A549 (cell line): ENCODE measurements at places on chromosomes 5 and 9.

- DNase-seq: no peak
Observed at GRCh38 chr9:109743696-109744095, 36.3 kb upstream of the PALM2AKAP2 start.

DNA sequence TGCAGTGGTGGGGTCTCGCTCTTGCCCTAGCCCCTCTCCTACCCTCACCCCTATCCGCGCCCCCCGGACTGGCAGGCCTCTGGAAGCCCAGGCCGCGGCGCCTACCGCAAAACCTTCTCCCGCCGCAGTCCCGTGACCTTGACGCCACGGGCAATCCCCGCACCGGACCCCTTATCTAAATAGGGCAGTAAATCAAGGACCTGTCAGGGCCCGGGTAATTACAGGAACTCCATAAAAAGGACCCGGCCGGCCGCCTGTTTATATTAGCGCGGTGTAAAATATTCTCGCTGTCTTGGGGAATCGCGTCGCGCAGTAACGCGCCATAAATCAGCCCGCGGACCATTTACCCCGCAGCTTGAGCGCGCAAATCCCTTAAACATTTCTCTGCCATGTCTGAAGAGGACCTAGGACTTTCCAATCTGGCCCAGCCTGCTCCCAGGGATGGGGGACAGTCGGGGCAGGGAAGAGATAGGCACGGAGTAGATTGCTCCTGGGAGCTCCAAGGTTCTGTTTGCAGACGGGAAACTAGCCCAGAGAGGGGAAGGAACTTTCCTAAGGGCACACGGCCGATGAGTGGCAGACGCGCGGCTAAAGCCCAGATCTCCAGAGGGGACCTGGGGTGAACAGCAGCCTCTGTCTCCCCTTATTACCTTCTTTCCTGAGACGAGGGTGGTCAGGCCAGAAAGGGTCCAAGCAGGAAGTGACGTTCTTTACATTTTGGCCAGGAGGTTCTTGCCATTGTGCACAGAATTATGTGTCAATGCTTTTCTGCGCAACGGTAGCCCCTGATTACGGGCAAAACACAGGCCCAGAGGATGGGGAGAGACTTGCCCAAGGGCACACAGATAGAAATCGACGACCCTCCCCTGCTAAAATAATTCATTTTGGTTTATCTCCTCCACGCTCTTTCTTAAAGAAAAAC, 4.8 kb upstream of the HAND1 start:
- DNase-seq: no peak

- no peak for DNase-seq
Observed at GRCh38 chr5:119551819-119552218, 77.5 kb upstream of the FAM170A start.

GRCh38 chr5:62369039-62369438, 34.7 kb downstream of the DIMT1 start:
- no peak for DNase-seq

GRCh38 chr9:135392511-135392910, 87.1 kb upstream of the PPP1R26 start:
- DNase-seq: no peak

DNA sequence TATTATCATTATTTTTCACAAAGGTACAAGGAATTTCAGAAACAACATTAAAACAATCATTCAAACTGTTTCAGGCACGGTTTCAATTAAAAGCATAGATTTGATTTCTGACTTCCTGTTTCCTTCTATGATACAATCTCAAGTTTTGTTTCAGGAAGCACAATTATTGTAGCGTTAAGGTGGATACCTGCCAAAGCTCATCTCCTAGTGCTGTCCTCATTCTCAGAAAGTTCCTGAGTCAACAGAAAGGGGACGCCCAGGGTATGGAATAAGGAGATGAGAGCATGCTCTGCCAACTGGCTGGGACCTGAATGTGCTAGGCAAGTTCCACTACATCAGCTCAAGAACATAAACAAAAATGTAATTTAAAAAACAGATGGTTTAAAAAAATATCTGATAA, 2.0 kb upstream of the TRIM14 start:
- peak; percentile 38 for DNase-seq

- peak; percentile 13 for DNase-seq
Observed at GRCh38 chr5:136133922-136134379, 1.3 kb downstream of the SMAD5 start.

DNA sequence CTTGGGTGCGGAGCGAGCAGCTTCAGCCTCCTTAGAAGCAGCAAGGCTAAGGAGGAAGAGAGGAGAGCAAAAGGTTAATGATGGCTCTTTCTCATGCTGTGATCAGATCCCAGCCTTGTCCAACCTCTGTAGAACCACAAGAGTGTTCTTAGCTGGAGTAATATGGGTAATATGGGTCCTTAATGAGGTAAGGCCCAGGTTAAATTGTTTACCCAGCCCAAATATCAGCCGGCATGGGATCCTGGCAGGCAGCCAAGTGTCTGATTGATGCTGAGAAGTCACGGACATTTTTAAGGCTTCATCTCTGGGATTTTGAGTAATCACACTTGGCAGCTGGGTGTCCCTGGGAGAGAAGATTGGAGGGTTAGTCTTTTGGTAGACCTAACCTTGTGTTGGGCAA, 32.3 kb downstream of the GLRA1 start:
- no peak for DNase-seq

- peak; percentile 54 for DNase-seq
Observed at GRCh38 chr9:13268469-13268868, 11.0 kb downstream of the MPDZ start.

- DNase-seq: no peak
Observed at GRCh38 chr5:72604111-72604797, 97.0 kb upstream of the ZNF366 start.

GRCh38 chr9:126534431-126535186, 79.1 kb upstream of the LMX1B start:
- no peak for DNase-seq

GRCh38 chr9:121302341-121302740, 34.4 kb downstream of the GSN start:
- no peak for DNase-seq

DNA sequence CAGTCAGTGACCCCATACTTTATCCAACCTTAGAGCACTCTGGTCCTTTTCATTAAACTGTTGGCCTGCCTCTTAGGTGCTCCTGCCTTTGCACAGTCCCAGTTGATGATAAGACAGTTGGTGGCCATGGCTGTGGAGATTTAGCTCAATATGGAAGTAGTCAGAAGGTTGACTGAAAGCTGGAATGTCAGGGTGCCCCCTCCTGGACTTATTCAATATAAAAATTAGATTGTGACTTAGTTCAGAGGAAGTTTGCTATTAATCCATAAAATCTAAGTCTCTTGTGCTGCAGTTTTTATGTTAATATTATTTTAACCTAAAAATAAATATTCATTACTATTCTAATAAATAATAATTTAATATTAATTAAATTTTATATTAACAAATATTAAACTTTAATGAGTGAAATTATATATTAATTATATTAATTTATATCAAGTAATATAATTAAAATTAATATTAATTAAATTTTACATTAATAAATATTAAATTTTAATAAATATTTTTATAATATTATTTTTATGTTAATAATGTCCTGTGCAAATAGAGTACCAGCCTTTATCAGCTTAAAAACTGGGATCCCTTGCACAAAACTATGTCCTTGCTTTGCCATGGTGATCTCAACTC, 77.7 kb upstream of the ADAMTSL1 start:
- no peak for DNase-seq

- no peak for DNase-seq
Observed at GRCh38 chr9:17509151-17509550, 69.7 kb upstream of the SH3GL2 start.

DNA sequence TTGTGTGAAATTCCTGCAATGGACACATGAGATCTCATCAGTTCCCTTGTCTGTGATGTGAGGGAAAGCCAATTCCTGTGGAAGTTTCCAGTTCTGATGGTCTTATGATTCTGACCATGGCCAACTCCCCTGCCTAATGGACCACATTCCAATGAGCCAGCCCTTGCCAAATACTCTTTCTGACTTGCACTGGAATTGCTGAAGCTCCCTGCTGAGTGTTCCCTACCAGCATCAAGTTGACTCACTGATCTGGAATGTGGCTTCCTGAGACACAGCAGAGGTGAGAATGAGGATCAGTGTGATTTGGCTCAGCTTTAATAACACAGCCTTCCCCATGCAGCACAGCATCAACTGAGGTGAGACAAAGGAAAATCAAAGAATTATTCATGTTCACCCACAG, 427.8 kb downstream of the KDM4C start:
- peak; percentile 83 for DNase-seq

- no peak for DNase-seq
Observed at GRCh38 chr5:156474251-156474650, 147.3 kb downstream of the SGCD start.

DNA sequence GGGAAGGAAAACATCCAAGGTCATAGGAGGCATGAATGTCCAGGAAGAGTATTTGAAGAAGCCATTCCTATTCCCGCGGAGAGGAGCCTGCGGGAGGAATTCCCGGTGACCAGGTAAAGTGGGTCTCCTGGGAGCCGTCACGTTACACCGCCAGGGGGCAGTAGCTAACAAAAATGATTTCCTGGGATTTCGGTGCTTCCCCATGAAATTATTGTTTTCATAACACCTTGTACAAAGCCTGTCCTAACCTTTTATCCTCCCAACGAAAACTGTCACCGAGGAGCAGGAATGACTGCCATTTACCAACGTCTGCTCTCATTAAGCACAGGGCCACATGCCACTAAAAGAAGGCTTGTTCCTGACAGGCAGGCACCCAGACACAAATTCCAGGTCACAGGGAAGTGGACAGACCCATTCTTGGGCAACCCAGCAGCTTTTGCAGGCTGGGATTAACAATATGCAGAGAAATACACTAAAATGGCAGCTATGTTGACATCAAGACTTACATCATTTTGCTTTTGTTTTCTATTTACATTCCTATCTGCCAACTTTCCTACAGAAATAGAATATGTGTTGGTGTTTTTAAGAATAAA, 41.2 kb upstream of the CTSL start:
- DNase-seq: peak; percentile 44

- DNase-seq: no peak
Observed at GRCh38 chr5:75380099-75380498, 43.1 kb downstream of the HMGCR start.

GRCh38 chr9:115628426-115628825, 510.5 kb upstream of the TNC start:
- no peak for DNase-seq

DNA sequence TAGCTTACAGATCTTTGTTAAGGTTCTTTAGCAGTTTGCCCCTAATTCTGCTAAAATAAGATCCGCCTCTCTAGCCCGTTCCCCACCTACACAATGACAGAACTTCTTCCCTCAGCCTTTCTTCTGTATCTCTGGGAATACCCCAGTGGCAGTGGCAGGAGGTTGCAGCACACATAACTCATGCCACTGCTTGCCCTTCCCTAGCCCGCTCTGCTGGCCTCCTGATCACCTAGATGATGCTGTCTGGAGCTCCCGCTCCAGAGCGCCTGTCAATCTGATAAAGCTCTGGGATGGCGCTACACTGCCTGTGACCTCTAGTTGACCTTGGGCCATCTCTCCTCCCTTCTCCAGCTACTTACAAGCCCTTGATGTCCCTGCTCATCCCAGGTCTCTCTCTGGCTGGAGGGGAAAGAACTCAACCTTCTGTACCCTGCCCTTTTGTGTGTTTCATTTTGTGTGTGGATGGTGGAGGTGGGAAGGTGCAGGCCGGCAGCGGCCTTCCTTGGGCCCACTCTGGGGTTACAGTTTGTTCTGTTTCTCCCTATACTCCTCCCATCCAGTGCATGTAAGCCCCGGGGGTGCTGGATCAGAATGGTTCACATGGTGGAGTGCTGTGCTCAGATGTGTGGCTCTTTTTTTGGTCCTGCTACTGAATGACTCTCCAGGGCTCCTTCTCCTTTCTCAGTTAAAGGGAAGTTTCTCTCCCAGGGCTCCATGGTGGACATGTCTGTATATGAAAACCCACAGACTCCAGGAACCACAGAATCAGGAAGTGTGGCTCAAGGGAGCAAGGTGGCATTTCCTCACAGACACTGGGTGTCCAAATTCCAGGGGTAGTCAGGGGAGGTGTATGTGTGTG, 29.1 kb downstream of the MTX3 start:
- DNase-seq: no peak

DNA sequence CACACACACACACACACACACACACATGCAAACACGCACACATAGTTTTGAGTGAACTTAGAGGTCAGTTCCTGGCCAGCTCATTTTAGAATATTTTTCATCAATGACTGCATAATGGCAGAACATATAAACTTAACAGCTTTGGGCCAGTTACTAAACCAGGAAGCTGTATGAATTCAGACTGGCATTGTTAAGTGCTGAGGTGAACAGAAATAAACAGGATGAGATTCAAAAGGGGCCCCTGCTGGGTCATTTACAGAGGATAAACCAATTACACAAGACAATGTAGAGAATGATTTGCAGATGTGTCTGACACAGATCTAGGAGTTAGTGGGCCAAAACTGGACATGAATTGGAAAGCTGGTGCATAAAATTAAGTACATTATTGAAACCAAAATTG, 44.6 kb downstream of the MARCHF11 start:
- DNase-seq: no peak

- no peak for DNase-seq
Observed at GRCh38 chr9:129436751-129437625, 183.9 kb downstream of the C9orf50 start.

GRCh38 chr9:132797861-132798659, 80.0 kb downstream of the AK8 start:
- DNase-seq: no peak

GRCh38 chr5:40842351-40842750, 1.2 kb downstream of the CARD6 start:
- DNase-seq: no peak

DNA sequence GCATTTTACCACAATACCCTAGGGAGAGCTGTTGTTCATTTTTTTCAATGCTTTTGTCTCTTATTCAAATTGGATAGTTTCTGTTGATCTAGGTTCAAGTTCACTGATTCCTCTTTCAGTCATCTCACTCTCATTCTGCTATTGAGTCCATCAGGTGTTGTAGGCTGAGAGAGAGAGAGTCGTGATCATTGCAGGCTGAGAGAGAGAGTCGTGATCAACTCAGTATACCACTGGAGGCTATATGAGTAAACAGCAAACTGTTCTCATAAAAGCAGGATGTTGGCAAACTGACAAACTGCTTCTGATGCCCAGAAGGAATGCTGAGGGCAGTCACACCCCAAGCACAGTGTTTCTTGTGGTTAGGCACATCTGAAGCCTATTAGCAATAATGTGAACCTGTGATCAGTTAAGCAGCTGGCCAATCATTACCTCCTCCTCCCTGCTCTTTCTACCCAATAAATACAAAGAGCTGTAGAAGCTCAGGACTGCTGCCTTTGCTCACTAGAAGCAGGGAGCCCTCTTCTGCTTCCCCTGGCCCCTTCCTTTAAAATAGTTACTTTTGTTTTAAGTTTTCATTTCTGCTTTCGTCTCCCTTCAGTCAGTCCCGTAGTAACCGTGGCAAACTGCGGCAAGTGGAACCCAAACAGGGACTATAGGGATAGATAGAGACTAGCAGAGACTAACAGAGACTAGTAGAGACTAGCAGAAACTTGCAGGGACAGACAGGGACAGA, 476.1 kb upstream of the ACO1 start:
- no peak for DNase-seq

- no peak for DNase-seq
Observed at GRCh38 chr9:95360866-95361265, 43.4 kb upstream of the FANCC start.
